Esophagus muscularis mucosa (tissue), 4 donors: ENCODE measurements at places on chromosomes 12 and 14. TPM values are rescaled to one million over a fixed set of nuclear protein-coding genes. Genes with fewer than 3 reads are reported as not detected.

DNA sequence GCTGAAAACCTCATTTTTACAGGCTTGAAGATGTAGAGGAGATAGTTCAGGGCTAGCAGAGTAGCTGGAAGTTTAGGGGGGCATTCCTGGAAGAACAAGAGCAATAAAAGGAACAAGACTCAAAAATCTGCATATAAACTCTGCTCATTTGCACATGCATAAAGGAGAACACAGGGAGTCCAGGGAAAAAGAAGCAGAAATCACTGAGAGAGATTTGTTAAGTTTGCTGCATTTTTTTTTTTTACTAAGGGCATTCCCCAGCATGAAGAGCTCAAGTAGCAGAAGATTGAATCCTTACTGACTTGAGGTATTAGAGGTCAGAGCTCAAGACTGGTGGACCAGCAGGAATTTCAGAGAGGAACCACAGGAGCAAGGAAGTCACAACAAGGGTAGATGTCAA lies 28.2 kb upstream of the BCL11B start:
- DNase-seq, result no peak
- no peaks in the 10 kb centered on the region for H3K4me1 ChIP-seq
- H3K27ac ChIP-seq, result no peak overlapping the region
- H3K36me3 ChIP-seq, result no peaks in the 10 kb centered on the region
- H3K27me3 ChIP-seq, result peaks cover 9% of the 10 kb centered on the region

DNA sequence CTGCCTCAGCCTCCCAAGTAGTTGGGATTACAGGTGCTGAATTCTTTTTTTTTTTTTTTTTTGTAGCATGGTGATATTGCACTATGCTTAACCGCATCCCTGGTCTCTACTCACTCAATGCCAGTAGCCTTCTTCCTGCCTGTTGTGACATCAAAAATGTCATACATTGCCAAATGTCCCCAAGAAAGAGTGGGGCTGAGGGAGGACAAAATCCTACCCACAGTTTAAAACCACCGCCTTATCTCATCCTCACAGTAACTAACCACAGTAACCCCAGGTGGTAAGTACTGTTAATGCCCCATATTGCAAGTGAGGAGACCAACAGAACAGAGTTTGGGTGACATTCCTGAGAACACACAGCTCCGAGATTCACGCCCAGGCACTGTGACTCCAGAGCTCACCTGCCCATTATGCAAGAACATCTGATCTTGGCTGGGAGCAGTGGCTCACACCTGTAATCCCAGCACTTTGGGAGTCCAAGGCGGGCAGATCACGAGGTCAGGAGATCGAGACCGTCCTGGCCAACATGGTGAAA lies 19.6 kb downstream of the MORN3 start:
- H3K27ac ChIP-seq, result no peak overlapping the region
- H3K36me3 ChIP-seq, result peaks cover 6% of the 10 kb centered on the region
- no peaks in the 10 kb centered on the region for H3K4me1 ChIP-seq
- no peaks in the 10 kb centered on the region for H3K27me3 ChIP-seq
- no peak overlapping the region for H3K4me3 ChIP-seq

- H3K4me1 ChIP-seq, result no peaks in the 10 kb centered on the region
- H3K27me3 ChIP-seq, result no peaks in the 10 kb centered on the region
- no peak overlapping the region for H3K4me3 ChIP-seq
- H3K36me3 ChIP-seq, result no peaks in the 10 kb centered on the region
- DNase-seq, result no peak
Measured at GRCh38 chr12:22935090-22935489, 310.1 kb downstream of the ETNK1 start.

DNA sequence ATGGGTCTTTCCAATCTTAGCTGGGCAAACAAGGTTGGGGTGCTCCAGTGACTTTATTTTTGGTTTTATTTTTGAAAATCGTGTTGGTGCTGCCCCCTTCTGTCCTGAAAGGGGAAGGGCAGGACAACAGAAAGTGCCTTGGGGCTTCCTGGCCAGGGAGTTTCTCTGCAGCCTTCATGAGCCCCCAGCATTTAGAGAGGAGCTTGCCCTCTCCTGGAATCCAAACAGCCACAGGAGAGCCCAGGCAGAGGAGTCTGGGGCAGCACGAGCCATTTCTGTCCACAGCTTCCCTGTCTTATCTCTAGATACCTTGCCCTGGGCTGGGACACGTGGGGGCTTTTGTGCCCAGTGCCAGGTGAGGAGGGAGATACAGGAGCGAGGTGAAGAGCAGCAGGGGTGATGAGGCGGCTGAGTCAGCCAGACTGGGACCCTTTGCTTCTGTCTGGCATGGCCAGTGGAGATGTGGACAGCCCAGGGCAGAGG lies 4.4 kb upstream of the C1RL start:
- no peak for DNase-seq
- H3K4me3 ChIP-seq, result no peak overlapping the region
- H3K36me3 ChIP-seq, result no peaks in the 10 kb centered on the region
- H3K27me3 ChIP-seq, result no peaks in the 10 kb centered on the region

GRCh38 chr12:116174006-116174405 lies 103.5 kb downstream of the MED13L start:
- no peak overlapping the region for H3K4me3 ChIP-seq
- peaks cover 30% of the 10 kb centered on the region for H3K4me1 ChIP-seq
- no peak for DNase-seq
- H3K27me3 ChIP-seq, result no peaks in the 10 kb centered on the region
- H3K27ac ChIP-seq, result no peak overlapping the region

- no peaks in the 10 kb centered on the region for H3K36me3 ChIP-seq
- no peak for DNase-seq
- no peaks in the 10 kb centered on the region for H3K4me1 ChIP-seq
- no peaks in the 10 kb centered on the region for H3K27me3 ChIP-seq
Measured at GRCh38 chr12:9880532-9881078, 684 bp upstream of the KLRF2 start.

- no peak for DNase-seq
- H3K4me1 ChIP-seq, result peaks cover 10% of the 10 kb centered on the region
- no peaks in the 10 kb centered on the region for H3K36me3 ChIP-seq
- no peak overlapping the region for H3K27ac ChIP-seq
- no peaks in the 10 kb centered on the region for H3K27me3 ChIP-seq
- no peak overlapping the region for H3K4me3 ChIP-seq
Measured at GRCh38 chr14:54803396-54803795, 99.2 kb downstream of the GCH1 start.

DNA sequence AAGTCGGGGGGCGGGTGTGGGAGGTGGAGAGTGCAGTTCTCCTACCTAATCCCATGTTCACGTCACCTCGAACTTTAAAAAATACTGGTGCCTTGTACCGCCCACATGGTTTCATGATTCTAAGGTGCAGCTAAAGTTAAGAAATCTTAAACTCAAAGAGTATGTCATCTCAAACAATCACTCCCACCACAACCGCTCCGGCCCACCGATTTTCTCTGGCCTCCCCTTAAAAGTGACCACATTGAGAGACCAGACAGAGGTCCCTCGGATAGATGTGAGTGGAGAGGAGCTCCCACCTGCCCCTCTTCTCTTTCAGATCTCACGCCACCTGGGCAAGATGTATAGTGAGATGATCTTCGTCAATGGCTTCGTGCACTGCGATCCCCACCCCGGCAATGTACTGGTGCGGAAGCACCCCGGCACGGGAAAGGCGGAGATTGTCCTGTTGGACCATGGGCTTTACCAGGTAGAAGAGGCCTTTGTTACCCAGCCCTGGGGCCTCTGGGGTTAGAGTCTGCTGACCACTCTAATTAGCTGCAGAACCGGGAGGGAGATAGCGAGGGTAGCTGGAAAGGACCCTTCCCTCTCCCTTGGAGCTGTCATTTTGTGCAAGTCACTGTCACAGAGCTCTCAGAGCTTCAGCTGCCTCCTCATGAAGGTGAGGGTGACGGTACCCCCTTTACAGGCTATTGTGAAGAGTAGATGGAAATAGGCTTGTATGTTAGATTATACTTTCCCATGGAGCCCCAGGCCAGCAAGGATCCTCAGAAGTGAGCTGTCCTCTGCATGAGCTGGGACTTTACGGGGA lies 124.4 kb downstream of the ADCK1 start:
- no peak overlapping the region for H3K4me3 ChIP-seq
- no peaks in the 10 kb centered on the region for H3K4me1 ChIP-seq
- peaks cover 21% of the 10 kb centered on the region for H3K36me3 ChIP-seq
- DNase-seq, result no peak

GRCh38 chr14:56394826-56395530 lies 184.6 kb upstream of the TMEM260 start:
- no peak for DNase-seq

GRCh38 chr12:32053881-32054624 lies 52.6 kb upstream of the BICD1 start:
- no peak overlapping the region for H3K4me3 ChIP-seq
- DNase-seq, result no peak
- H3K4me1 ChIP-seq, result no peaks in the 10 kb centered on the region
- H3K27me3 ChIP-seq, result no peaks in the 10 kb centered on the region
- H3K36me3 ChIP-seq, result no peaks in the 10 kb centered on the region

- H3K27ac ChIP-seq, result no peak overlapping the region
- no peak for DNase-seq
- H3K4me3 ChIP-seq, result no peak overlapping the region
- H3K36me3 ChIP-seq, result peaks cover 3% of the 10 kb centered on the region
- no peaks in the 10 kb centered on the region for H3K4me1 ChIP-seq
- no peaks in the 10 kb centered on the region for H3K27me3 ChIP-seq
Measured at GRCh38 chr14:50599700-50600444, 39.9 kb downstream of the ATL1 start.

- H3K27ac ChIP-seq, result no peak overlapping the region
- no peaks in the 10 kb centered on the region for H3K4me1 ChIP-seq
- H3K36me3 ChIP-seq, result no peaks in the 10 kb centered on the region
- DNase-seq, result no peak
Measured at GRCh38 chr14:44412858-44413569, 94.1 kb downstream of the FSCB start.

The TMEM253 gene
- total RNA-seq, result not detected

The ERP29 gene
- 35.1 TPM for total RNA-seq

The SMIM41 gene
- 2.1 TPM for total RNA-seq

The APAF1 gene
- total RNA-seq, result 9.2 TPM

The GRIN2B gene
- under 0.01 TPM for total RNA-seq

The LTBR gene
- total RNA-seq, result 141 TPM

The DEPDC4 gene
- total RNA-seq, result 0.50 TPM
